CMK (cell line): ENCODE measurements at places on chromosomes 13 and 19.

DNA sequence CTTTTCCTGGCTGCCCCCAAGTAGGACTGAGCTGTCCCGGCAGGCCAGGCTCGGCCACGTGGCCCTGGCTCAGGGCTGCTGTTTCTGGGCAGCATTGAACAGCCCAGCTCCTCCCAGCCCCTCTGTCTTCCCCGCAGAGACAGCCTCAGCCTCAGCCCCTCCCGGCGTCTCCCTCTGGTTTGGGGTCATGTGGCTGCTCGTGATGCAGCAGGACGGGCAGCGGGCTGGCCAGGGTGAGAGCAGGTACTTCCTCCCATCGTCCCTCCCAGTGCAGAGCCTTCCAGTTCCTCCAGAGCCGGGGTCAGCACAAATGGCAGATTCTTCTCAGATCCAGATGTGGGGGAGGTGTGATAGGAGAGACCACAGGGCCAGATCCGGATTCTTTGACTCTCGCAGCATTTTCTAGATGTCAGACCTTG lies 114.6 kb downstream of the KDM4B start:
- DNase-seq: no peak

GRCh38 chr13:87084192-87084591 lies 587.0 kb upstream of the SLITRK5 start:
- no peak for DNase-seq

DNA sequence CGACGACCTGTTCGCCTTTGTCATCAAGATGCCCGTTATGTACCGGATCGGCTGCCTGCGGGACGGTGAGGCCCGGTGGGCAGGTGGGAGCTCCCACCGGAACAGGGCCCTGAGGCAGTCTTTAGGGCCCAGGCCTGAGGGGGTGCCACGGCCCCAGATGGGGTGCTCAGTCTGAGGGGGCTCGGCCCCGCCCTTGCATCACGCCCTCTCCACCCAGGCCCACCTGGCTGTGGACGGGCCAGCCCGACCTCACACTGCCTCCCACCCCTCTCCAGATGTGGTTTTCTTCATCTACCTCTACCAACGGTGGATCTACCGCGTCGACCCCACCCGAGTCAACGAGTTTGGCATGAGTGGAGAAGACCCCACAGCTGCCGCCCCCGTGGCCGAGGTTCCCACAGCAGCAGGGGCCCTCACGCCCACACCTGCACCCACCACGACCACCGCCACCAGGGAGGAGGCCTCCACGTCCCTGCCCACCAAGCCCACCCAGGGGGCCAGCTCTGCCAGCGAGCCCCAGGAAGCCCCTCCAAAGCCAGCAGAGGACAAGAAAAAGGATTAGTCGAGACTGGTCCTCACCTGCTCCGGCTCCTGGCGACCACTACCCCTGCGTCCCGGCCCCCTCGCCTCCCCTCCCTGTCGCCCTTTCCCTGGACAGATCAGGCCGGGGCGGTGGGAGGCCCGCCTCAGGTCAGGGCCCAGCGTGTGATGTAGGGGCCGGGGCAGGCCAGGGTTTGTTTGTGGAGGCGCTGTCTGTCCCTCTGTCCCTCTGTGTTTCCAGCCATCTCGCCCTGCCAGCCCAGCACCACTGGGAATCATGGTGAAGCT lies 8.7 kb upstream of the RELB start:
- no peak for DNase-seq

GRCh38 chr19:39430675-39431593 lies 4.8 kb downstream of the RPS16 start:
- no peak for DNase-seq

- no peak for DNase-seq
Measured at GRCh38 chr13:70758932-70759331, 650.7 kb upstream of the KLHL1 start.

GRCh38 chr19:50720181-50720920 lies 749 bp upstream of the SHANK1 start:
- no peak for DNase-seq

DNA sequence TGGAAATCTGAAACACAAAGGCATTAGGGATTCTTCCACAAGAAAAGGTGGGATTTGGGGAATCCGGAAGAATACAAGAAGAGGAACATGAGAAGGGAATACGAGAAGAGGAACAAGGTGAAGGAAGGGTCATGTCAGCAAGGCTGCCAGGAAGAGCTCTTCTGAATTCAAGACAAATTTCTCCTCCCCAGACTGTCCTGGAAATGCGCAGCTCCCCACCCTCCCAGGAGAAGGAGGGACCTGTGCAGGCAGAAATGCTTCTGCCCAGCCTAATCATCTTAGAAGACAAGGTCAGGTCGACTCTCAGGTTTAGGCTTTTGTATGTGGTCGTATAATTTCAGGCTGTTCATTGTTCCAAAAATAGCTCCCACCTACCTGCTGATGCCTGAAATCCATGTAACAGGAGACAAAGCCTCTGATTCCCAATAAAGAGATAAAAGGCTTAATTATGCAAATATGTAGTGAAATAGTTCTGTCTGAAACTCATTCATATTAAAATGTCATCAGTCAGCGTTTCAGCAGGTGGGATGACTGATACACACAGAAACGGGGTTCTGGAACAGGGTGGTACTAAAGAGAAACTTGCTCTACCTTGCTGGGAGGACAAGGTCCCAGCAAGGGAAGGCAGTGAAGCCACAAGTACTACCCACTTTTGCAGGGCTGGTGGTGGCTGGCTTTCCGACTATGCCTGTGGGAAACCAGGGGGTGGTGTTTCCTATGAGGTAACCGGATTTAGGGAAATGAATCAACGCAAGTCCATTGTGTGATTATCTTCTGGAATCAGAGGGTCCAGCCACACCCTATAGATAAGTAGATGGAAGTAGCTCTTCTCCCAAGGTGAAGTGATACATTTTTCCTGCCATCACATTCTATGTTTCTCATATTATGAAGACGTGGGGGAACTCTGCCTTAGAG lies 76.1 kb downstream of the KL start:
- no peak for DNase-seq

DNA sequence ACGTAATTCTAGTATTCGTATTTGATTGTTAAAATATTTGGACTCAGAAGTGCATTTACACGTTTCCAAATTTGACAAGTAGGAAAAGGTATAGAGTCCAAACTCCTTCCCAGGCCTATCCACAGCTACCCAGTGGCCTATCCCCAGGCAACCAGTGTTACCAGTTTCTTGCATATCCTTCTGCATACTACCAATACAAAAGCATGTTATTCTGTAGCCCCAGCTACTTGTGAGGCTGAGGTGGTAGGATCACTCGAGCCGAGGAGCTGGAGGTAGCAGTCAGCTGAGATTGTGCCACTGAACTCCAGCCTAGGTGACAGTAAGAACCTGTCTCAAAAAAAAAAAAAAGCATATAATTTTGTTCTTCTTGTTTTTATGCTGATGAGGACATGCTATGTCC lies 67.1 kb downstream of the LRCH1 start:
- no peak for DNase-seq

DNA sequence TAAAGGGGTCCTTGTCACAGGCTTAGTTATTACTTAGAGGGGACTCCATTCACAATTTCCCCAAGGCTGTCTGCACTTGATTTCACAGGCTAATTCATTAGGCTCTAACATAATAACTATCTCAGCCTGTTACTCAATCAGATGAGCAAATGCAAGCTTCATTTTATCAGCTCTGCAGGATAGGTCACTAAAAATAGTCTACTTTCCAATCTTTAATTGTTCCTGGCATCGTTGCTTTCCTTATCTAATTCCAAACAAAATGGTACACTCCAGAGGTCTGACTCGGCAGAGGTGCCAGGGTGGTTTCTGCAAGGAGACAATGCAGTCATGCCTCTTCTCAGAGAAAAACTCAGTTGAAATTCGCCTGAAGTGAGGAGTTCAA lies 69.7 kb upstream of the SLC15A1 start:
- DNase-seq: no peak

DNA sequence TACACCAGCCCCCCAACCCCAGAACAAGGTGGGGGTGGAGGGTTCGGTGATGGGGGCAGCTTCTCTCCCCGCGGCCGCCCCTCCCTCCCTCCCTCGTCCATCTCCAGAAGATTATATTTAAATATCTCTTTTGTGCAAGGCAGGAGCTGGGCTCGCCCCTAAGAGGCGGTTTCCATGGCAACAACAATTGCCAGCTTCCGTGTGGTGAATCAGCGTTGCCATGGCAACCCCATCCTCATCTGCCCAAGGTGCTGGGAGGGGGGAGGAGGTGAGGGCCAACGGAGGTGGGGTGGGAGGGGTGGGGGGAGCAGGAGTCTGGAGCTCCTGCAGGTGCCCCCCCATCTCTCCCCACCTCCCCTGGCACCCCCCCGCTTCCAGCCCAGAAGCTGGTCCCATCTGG lies 46.4 kb downstream of the CELF5 start:
- no peak for DNase-seq

DNA sequence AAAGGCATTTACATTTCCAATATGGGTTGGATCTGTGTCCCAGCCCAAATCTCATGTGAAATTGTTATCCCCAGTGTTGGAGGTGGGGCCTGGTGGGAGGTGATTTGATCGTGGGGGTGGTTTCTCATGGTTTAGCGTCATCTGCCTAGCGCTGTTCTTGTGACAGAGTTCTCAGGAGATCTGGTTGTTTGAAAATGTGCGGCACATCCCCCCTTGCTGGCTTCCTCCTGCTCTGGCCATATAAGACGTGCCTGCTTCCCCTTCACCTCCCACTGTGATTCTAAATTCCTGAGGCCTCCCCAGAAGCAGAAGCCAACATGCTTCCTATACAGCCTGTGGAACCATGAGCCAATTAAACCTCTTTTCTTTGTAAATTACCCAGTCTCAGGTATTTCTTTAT lies 126.2 kb upstream of the FNDC3A start:
- no peak for DNase-seq

DNA sequence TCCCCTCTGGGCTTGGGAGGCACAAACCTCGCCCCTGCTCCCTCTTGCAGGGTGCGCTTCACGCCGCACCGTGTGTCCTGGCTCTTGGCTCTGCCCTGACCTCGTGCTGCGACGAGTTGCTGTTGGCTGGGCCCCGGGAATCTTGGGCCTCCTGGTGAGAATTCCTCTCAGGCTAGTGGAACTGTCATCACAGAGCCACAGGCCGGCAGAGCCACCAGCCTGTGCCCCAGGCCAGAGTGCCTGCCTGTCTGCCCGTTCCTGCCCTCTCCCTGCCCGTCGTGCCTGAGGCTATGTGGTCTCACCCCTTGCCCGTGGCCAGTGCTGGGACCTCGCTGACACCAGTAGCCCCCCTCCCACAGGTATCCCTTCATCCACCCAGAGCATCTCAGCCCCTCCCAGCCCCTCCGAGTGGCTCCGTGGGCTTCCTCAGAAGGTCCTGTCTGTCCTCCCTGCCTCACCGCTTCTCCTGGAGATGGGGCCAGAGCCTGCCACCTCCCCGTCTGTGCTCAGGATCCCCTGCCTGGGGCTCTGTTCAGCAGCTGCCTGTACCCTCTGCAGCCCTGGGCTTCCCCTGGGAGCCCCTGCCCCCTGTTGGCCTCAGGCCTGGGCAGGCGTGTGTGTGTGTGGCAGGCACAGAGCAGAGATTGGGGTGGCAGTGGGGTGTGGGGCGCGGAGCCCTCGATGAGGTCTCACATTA lies 13.3 kb downstream of the NDUFB7 start:
- DNase-seq: no peak

DNA sequence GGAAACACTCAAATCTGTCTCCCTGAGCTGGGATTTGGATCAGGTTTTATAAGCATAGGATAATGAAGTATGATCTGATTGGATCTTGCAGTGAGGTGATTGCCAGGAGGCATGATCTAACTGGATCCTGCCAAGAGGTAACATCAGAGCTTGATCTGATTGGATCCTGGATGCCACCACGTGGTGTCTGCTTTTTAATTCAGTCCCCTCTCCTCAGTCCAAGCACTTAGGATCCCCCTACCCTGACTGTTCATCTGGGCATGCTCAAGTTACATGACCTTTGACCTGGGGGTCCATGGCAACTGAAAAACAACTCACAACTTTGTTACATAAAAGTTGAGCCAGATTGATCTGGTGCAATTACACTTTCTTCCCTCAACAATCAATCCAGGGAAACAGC lies 47.5 kb upstream of the LSM14A start:
- no peak for DNase-seq

DNA sequence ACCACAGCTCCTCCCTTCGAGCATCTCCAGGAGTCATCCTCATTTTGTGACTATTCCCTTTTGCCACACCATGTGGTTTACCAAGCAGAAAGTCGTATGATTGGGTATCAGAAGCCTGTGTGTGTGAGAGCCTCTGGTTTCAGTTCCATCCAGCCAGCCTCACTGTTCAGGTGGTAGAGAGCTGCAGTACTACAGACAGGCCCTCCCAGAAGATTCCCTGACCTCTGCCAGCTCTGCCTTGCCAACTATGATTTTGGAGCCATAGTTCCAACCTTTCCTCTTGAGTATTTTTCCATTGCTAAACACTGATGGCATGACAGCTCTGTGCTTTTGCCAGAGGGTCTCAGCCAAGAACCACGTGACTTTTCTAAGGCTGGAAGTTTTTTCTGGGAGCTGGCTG lies 82.5 kb downstream of the DHRS12 start:
- no peak for DNase-seq

- no peak for DNase-seq
Measured at GRCh38 chr19:29677001-29677817, 11.9 kb downstream of the PLEKHF1 start.

- no peak for DNase-seq
Measured at GRCh38 chr19:41646589-41647204, 19.8 kb upstream of the CEACAM4 start.

DNA sequence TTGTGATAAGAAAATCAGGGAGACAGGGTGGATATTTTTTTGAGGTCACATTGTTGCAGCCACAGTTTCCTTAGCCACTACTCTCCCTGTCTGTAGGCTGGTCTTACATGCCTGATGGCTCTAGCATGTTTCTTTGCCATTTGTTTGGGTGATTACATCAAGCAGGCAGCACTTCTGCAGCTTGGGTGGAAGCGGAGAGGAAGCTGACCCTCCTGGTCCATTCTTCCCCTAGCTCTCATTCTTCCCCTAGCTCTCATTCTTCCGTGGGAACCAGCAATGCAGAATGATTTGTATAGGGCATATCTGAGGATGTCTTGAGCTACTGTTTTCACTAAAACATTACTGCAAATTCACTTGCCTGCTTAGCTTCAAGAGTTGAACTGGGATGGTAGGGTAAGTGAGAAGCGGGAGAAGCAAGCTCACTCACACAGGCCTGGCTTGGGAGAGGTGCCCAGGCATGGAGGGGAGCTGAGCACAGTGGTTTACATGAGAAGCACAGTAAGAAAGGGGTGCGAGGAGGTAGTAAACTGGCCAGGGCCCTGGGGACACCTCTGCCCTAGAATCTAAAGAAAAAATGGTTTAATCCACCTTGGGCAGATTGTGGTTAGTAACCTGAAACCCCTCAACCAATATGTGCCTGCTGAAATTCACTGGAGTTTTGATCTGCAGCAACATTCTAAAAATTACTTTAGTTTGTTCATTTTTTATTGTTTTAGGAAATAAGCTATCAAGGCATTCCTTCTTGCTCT lies 538.9 kb downstream of the RFC3 start:
- DNase-seq: no peak

GRCh38 chr13:32316028-32316339 lies 676 bp downstream of the BRCA2 start:
- DNase-seq: no peak

- no peak for DNase-seq
Measured at GRCh38 chr13:20128459-20128931, 32.4 kb downstream of the GJA3 start.

DNA sequence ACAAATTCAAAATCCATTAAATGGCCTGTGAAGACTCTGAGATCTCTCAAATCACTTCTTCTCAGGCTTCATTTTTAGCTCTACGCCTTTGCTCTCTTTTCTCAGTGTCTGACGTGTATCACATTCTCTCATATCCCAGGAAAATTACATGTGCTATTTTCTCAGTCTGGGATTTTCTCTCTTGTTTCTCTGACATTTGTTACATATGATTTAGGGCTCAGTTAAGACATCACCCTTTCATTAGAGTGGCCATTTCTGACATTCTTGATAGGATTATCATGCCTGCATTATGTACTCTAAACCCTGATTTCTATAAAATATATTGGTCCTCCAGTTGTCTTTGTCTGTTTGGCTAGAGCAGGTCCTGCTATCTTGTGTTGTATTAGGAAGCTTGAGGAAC lies 136.6 kb downstream of the GPC5 start:
- DNase-seq: no peak
